ENCODE measurements at places on chromosomes 1 and 21.

DNA sequence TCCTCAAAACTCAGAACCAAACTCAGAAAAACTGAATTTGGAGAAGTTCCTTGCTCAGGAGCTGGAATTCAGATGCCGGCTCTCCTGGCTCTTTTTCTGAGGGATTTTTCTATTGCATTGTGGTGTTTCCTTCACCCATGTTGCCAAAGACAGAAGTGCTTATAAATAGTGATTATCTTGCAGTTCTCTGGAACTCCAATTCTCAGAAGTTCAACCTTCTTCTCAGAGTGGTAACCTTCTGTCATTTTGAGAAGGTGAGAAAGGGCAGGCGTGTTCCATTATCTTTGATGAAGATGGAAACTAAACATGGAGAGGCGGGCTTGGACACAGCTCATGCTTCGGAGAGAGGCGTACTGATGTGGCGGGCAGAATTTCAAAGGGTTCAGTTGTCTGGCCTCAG is 12.4 kb upstream of the ETV3 start:
- DNase-seq, result no peak

GRCh38 chr1:21330544-21330943 is 40.3 kb upstream of the ECE1 start:
- DNase-seq, result no peak

DNA sequence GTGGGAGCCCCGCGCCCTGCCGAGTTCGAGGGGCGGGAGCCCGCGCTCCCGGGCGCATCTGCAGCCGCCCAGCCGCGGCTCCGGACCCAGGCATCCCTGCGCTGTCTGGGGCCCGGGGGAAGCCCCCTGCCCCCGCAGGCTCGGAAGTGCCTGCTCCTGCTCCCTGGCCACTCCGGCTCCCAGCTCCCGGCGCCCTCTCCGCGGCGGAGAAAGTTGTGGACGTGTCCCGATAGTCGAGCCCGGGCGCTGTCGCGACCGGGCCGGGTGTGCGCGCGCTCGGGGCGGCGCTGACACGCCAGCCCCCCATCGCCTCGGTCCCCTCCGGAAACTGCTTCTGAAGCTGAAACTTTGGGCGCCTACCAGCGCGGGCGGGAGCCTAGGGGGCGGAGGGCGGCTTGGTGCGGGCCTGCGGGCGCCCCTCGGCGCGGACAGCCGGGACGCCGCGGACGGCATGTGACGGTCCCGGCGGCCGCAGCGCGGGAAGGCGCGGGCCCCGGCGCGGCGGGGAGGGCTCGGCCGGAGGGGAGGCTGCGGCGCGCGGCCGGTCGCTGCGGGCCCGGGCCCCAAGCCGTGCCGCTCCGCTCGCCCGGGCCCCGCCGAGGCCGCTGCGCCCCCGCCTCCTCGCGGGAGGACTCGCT is 515 bp downstream of the MAN1C1 start:
- no peak for DNase-seq

DNA sequence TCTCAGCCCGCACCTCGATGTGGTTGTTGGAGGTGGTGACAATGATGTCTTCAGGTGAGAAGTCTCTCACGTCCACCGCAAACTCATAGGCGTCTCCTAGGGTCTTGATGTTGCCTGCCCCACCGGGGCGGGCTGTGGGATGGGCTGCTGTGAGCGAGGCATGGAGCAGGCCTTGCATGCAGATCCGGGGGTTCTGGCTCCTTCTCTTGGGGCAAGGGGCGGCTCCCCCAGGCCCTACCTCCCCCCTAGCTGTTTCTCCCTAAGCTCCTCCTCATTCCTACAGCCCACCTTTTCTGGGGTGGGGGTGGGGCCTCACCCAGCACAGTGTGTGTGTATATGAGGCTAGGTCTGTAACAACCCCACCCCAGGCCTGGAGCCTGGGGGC is 775 bp downstream of the HSPB7 start:
- no peak for DNase-seq

- DNase-seq, result no peak
Observed at GRCh38 chr1:26045722-26046245, at the start of gene SLC30A2. SLC30A2 (minus strand) TSS chr1:26046118; CDS start chr1:26045896, 222 bp downstream.

- DNase-seq, result no peak
Observed at GRCh38 chr1:172351346-172351745, 69.1 kb upstream of the C1orf105 start.

Measured in BJ (cell line).